ENCODE measurements at places on chromosomes 11 and 22.
A peak's percentile ranks its signal among the peaks of the same experiment; 100 is the strongest.

GRCh38 chr11:66335531-66336233 lies 552 bp downstream of the RIN1 start:
- no peak for DNase-seq

GRCh38 chr11:94741022-94741679 lies 27.0 kb upstream of the AMOTL1 start:
- peak; percentile 5 for DNase-seq

GRCh38 chr22:36180038-36180880 lies 19.7 kb upstream of the APOL3 start:
- DNase-seq = peak; percentile 81

- DNase-seq = no peak
Measured at GRCh38 chr11:17985517-17985916, 27.3 kb downstream of the SERGEF start.

GRCh38 chr11:12232160-12232559 lies 121.8 kb downstream of the MICAL2 start:
- no peak for DNase-seq

- DNase-seq = no peak
Measured at GRCh38 chr11:7383406-7383805, 101.9 kb upstream of the OLFML1 start.
